ENCODE measurements at places on chromosomes 6 and 20.

DNA sequence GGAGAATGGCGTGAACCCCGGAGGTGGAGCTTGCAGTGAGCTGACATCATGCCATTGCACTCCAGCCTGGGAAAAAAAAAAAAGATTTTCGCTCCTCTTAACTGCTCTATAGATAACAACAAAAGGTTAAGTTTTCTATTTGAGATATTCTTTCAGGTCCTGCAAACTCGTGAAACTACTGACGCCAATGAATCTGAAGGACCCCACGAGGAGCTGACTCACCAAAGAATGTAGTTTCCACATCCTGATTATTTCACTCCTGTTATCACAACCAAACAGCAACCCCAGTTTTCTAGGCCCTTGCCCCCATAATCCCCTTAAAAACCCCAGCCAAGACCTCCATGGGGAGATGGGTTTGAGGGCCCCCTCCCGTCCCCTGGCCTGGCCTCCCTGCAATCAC, 58.7 kb downstream of the OTOR start:
- DNase-seq = no peak

DNA sequence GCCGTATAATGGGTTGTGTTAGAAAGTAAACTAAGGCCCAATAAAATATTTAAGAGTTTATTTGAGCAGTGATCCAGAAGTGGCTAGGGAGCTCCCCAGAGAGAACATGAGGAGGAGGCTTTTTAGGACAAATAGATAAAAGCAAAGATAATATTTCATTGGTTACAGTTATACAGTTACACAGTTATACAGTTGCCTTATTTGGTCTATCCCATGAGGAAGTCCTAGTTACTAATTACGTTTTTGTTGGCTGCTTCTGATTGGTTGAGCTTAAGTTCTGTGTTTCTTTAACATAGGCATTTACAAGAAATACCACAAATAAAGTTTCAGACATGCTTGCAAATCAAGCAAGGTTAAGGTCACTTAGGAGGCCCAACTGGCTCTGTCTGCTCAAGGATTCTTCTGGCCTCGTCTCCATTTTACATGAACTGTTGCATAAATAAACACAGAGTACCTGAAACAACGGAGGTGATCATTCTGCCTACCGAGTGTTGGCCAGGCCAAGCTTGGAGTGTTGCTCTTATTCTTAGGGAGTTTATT, 7.0 kb downstream of the UBD start:
- DNase-seq = no peak

- no peak for DNase-seq
Measured at GRCh38 chr6:100925749-100926148, 44.6 kb upstream of the ASCC3 start.

- DNase-seq = no peak
Measured at GRCh38 chr20:10134176-10134575, 84.5 kb upstream of the SNAP25 start.

GRCh38 chr6:166420351-166420750, 37.6 kb upstream of the MPC1 start:
- no peak for DNase-seq

DNA sequence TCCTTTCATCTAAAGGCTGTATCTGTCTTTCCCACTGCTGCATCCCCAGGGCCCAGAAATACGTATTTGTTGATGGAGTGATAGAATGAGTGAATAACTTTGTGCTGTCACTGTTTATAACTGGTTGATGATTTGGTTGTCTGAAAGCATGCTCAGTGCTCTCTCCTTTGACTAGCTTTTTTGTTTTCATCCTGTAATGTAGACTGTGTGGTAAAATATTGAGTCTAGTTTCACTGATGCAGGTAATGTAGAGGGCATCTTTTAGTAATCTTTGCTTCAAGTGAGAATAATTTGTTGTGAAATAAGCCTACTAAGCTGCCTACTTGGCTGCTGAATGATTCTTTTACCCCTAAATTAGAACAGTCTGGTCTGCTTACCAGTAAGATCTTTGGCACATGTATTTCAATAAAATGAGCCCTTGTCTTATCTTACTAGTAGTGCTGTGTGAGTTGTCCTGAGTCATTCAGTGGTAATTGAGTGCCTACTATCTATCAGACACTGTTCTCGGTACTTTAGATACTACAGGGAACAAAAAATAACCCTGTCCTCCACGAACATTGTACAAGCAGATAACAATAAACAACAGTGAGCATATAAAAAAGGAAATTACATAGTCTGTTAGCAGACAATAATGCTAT, 39.9 kb downstream of the MAPK14 start:
- DNase-seq = no peak

DNA sequence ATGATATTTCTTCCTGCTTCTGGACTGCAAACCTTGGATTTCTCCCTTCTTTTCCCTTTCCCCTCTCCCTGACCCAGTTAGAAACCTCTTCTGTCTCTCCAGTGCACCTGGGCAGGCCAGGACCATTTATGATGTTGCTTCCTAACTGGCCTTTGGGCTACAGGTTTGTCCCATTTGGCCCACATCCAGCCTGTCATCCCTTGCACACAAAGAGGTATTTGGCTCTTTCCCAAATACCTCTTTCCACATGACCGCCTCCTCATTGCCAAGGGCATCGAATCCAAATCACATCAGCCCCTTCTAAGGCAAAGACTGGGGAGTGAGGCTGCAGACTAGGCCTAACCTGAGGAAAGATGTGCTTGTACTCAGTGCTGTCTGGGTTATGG, 13.6 kb downstream of the FGD2 start:
- peak; percentile 91 for DNase-seq

DNA sequence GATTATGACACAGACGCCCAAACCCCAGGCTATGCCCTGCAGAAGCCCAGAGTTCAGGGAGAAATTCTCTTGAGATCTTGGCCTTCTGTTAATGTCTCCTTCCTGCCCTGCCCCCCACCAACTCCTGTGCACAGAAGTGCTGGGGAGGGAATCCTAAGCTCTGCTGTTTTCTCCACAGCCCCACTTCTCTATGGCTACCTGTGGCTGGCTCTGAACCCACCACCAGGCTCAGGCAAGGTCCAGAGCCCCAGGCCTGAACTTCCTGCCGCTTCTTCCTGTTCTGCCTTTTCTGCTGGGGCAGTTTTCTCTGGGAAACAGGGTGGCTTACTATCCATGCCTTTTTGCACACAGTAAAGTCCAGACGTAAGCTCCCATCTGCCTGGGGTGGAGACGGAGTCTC, 77.5 kb upstream of the NNAT start:
- no peak for DNase-seq

Data from NCI-H345 (cell line).